ENCODE measurements at places on chromosomes 7 and 10.

- no peak for DNase-seq
Measured at GRCh38 chr7:28224172-28224571, 43.6 kb upstream of the JAZF1 start.

DNA sequence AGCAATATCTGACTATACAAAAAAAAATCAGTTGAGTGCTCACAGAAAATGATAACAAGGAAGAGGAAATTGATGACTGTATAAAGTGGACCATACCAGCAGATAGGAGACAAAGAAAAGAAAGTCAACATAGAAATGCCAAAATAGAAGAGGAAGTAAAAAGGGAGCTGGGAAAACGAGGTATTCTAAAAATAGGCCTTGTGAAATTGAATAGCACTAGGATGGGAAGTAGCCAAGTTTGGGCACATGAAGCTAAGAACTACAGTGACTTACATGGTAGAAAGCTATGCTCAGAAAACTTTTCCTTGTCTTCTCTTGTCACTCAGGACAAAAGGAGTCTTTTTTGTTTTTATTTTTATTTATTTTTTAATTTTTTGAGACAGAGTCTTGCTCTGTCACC is 76.2 kb upstream of the APBB1IP start:
- no peak for DNase-seq

- no peak for DNase-seq
Measured at GRCh38 chr10:125817337-125817946, 5.6 kb downstream of the UROS start.

GRCh38 chr7:132608523-132608922 is 32.3 kb upstream of the PLXNA4 start:
- DNase-seq, result no peak

DNA sequence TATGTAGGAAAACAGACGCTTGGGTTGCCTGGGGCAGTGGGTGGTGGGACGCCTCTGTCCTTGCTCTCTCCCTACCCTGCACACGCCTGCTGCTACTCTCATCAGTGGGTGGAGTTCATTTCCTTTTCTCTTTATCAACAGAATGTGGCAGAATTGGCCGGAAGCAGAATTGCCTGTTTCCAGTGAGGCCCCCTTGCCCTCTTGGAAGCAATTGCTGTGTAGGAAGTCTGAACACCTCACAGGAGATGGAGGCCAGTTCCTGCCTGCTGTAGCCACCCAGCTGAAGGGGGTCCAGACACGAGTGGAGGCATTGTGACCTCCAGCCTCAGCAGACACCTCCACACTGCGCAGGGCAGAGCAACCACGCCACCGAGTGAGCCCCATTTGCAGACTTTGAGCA is 331.6 kb upstream of the ZNF32 start:
- DNase-seq, result no peak

DNA sequence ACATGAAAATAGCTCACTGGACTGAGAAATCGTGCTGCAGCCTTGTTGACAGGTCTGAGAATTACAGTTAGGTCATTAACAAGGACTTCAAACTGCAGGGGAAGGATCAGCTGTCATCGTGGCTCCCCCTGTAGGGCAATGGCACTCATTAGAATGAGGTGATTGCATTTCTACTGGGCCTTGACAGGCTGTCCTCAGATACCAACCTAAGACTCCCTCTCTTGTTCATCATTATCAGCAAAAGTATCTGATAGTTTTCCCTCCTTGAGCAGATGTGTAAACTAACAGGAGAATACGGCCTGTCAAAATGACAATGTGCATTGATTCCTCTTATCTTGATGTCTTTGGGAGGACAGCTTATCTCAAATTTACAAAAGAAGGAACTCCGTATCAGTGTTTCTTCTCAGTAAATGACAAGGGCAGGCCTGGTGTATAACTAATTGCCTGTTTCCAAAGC is 648.5 kb upstream of the LRRN3 start:
- DNase-seq, result no peak

DNA sequence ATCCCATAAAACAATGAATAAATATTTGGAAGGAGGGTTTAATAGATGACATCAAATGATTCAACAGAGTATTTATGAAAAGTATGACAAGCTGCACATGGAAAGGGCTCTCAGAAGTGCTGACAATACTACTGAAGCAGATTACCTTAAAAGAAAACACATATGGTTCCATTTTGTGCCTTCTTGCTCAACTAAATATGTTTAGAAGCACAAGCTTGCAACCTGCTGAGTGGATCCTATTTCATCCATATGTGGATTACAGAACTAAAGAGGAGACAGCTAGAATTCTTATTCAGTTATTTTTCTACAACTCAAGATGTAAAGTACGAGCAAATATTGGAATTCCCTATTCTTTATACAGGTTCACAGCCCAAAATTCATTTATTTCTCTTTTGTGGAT is 340.6 kb downstream of the TFEC start:
- DNase-seq, result no peak

GRCh38 chr10:91941426-91941825 is 17.9 kb downstream of the BTAF1 start:
- DNase-seq, result no peak

DNA sequence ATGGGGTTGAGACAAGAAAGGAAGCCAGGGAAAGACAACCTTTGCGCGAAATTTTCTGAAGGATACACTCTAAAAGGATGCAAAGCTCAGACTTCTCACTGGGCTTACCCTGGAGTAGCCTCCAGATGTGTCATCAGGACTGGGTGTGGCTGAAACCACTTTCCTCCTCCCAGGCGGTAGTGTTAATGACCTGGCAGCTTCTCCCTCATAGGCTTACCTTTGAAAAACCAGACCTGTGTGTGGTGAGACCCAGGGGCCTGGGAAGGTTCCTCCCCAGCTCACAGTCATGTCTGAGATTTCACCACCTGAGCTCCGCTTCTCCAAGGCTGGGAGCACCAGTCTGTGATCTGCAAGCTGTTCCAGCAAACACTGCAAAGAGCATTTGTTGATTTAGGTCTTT is 93.7 kb downstream of the EPC1 start:
- DNase-seq, result no peak

GRCh38 chr7:116139807-116140206 is 70.5 kb upstream of the TES start:
- no peak for DNase-seq

DNA sequence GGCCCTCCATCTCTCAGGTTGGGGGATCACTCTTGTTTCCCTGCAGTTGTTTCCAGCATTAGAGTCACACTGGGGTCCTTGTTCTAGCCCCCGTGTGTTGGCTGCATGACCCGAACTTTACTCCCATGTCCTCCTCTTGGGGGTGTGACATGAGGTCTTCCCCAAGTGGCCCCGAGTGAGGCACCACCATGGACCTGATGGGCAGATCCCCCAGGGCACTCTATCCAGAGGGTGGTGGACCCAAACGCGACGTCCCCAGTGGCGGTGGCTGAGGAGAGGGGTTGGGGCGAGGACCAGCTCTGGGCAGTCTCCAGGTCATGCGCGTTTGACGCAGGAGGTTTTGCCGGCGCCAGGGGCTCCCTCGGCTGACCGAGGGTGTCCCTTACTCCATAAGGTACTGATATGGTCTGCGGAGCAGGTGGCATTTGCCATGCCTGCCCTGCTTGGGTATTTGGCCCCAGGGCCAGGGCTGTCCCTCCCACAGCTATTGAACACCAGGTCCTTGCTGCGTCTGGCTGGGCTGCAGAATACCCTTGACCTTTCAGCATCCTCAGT is 131.9 kb downstream of the LHPP start:
- no peak for DNase-seq

DNA sequence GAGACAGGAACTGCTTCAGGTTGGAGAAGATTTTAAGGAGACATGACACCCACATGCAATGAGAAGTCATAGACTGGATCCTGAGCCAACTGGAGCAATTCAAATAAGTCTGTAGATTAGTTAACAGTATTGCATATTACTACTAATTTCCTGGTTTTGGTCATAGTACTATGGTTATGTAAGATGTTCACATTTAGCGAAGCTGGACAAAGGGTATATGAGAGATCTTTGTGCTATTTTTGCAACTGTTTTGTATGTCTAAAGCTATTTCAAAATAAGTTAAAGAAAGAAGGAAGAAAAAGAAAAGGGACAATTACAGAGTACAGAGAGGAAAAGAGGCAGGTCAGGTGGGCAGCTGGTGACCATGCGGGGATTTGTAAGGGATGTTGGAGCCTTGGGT is 116.5 kb upstream of the SVIL start:
- no peak for DNase-seq

- no peak for DNase-seq
Measured at GRCh38 chr7:22698767-22699166, 28.2 kb upstream of the IL6 start.

- DNase-seq, result no peak
Measured at GRCh38 chr7:12653518-12653917, 33.9 kb upstream of the ARL4A start.
